ENCODE measurements at places on chromosomes 3 and 15.

DNA sequence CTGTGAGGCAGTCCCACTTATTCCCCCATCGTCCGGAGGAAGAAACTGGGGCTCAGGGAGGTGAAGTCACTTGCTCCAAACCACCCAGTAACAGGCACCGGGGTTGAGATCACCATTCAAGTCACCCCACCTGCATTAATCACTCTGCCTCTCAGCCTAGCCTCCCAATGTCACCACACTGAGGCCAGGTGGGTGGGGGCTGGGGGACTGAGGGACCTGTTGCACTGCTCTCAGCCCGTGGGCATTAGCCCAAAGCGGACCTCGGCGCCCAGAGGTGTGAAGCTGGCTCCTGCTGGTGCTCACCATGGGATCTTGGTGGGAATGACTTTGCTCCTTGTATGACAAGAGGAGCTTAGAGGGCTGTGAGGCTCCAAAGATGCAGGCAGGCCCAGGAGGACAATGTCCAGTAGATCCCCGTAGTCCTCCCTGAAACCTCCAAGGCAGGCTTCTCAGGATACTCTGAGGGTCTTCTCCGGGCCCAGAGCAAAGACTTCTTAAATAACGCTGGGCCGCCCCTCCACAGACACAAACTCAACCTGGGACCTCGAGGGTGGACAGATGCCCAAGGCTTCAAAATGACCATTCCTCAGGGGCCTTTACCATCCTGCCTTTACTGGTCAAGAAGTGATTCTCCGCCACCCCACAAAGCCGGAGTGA lies 1.7 kb downstream of the NT5DC2 start:
- DNase-seq: no peak

GRCh38 chr3:45659661-45660566 lies 29.3 kb upstream of the SACM1L start:
- DNase-seq: peak; percentile 76

DNA sequence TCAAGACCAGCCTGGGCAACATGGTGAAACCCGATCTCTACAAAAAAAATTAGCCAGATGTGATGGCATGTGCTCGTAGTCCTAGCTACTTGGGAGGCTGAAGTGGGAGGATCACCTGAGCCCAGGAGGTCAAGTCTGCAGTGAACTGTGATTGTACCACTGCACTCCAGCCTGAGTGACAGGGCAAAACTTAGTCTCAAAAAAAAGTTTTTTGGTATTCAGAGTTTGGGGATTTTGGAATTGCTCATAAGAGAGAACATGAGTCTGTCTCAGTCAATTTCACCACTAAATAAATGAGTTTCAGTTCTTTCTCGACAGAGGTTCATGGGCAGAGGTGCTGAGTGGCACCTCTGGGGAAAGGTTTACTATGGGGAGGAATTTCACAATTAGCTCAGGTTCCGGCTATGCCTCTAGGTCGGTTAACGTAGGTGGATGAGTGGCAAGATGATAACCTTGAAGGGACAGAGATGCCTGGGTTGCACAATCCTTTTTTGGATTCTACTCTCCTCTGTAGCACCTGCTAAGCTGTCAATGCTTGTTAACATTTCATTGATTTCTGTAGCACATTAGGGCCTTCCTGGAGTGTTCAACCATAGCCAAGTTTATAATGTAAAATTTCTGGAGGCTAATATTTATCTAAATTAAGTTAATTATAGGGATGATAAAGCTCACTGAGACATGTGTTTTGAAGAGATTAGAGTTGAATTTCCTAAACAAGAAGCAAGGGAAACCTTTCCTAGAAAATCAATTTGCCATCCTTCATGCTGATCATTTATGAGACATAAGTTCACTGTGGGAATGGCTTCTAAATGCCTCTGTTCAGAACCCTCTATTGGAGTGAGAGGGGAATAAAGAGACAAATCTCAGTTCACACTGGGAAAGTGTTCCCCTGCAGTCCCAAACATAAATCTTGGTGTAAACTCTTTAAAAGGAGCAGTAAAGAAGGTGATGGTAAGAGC lies 37.4 kb upstream of the DCP1A start:
- DNase-seq: no peak

GRCh38 chr3:5731100-5731499 lies 543.6 kb downstream of the EDEM1 start:
- peak; percentile 33 for DNase-seq

DNA sequence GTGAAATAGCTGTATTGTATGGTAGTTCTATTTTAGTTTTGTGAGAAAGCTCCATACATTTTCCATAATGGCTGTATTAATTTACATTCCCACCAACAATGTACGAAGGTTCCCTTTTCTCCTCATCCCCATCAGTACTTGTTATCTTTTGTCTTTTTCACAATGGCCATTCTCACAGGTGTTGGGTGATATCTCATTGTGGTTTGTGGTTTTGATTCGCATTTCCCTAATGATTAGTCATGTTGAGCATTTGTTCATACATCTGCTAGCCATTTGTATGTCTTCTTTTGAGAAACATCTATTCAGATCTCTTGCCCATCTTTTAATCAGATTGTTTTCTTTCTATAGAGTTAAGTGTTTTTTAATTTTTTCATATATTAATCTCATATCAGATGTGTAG lies 931.9 kb downstream of the IGSF11 start:
- no peak for DNase-seq

DNA sequence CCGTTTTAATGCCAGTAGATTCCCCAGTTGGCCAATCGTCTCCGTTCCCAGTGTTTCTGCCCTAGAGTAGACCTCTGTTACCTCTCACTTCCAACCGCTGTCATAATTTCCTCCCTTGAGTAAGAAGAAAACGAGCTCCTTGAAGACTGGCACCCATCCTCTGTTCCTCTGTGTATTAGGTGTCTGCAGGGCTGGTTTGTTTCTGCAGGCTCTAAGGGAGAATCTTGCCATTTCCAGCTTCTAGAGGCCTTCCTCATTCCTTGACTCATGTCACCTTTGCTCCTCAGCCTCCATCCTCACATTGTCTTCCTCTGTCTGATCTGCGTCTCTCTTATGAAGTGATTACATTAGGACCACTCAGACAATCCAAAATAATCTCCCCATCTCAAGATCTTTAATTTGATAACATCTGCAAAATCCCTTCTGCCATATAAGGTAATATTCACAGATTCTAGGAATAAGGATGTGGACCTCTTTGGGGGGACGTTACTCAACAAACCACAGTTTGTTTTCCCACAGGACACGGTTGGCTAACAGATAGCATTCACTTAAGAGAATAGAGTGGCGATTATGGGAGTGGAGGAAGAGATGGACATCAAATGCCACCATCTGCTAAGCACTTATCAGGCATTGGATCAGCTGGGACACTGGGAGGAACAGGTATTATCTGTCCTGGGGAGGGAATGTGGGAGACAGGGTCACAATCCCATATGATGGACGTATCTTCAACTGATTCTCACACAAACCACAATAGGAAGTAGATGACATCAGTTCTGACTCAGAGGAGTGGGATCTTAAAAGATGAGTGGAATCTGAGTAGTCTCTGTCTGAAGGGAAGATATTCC lies 17.1 kb downstream of the ARHGAP31 start:
- no peak for DNase-seq

- DNase-seq: no peak
Measured at GRCh38 chr3:113222451-113223086, 11.2 kb downstream of the BOC start.

GRCh38 chr3:36206956-36207580 lies 173.2 kb upstream of the STAC start:
- no peak for DNase-seq

GRCh38 chr3:156637480-156638022 lies 36.8 kb upstream of the TIPARP start:
- DNase-seq: no peak

GRCh38 chr15:78280319-78281072 lies 16.1 kb downstream of the DNAJA4 start:
- DNase-seq: no peak

DNA sequence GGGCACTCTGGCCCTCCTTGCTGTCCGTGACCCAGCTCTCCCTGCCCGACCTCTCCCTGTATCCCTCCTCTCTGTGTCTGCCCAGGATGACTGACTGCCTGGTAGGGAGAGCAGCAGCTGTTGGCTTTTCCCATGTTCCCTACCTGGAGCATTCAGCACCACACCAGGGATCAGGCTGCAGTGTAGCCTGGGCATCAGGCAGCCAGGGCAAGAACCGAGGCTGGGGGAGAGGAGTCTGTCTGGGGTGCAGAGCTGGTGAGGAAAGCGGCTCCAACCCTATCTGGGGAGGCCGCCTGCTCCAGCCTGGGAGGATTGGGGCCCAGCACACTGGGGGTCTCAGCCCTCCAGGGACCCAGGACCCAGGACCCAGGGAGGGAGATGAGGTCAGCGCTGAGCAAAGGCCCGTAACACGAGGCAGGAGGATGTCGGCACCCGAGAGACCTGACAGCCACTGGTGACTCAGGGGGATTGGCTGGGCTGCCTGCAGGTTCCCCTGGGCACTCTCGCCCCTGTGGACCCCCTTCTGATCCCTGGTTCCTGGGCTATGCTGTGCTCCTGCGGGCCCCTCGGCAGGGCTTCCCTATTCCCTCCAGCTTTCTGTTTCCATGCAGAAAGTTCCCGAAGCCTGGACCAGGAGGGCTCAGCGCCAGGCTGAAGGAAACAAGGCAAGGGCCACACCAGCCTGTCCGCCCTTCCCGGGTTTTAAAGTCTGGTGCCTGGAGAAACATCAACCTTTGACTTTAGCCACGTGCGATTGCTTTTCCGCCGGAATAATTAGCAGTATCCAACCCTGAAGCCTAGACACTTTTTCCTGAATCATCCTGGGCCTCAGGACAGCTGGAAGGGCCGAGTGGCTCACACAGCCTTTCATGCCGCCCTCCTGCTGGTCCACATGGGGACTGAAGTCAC lies 128.2 kb upstream of the MEF2A start:
- DNase-seq: peak; percentile 13
